Fibroblast of skin of left quadriceps (primary cell): ENCODE measurements at places on chromosomes 4 and X.

GRCh38 chrX:119677654-119677981 lies 15.3 kb downstream of the SEPTIN6 start:
- DNase-seq = no peak

DNA sequence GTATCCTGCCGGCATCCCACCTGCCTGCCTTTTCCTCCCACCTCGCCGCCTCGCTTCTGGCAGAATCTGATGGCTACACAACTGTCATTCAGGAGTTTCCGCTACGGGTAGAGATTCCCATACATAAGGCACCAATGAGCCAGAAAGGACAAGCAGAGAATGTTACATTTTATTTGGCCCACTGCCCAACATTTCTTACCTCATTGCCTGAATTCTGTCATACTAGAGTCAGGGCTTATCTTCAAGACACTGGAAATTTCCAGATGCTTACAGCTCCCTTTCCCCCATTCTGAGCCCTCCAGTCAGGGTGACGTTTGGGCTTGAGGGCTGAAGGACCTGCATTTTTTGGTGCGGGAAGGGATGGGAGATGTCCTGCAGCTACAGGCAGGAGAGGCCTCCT lies 113.0 kb downstream of the NHS start:
- DNase-seq = no peak

- DNase-seq = no peak
Measured at GRCh38 chr4:125666635-125667034, 351.9 kb downstream of the FAT4 start.

DNA sequence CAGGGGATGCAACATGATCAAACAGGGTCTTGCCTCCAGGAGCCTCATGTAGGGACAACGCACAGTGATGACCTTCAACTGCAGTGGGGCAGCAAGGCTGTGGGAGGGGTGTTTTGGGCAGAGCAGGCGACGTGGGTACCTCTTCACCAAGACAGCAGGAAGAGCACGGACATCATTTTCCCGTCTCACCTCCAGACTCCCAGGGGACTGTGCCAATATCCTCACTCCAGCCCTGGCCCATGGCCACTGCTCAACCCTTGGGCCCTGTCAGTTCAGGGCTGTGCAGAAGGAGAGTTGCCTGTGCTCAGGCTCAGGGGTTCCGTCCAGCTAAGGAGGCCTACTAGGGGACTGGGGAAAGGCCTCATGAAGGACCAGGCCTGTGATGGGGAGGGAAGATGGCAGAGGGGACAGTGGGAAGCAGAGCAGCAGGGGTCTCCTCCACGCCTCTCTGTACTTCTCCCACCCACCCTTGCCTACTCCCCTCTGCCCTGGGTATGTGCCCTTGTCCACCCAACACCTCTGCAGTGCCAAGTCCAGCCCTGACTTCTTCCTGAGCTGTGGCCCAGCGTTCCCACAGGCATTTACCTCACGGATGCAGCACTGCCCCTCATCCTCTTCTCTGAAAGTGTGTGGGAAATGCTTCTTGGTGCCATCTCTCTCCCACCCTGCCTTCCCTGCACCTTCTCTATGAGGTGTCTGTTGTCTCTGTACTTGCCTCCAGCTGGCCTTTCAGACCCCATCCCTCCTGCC lies 1.4 kb downstream of the IL9R start:
- no peak for DNase-seq

DNA sequence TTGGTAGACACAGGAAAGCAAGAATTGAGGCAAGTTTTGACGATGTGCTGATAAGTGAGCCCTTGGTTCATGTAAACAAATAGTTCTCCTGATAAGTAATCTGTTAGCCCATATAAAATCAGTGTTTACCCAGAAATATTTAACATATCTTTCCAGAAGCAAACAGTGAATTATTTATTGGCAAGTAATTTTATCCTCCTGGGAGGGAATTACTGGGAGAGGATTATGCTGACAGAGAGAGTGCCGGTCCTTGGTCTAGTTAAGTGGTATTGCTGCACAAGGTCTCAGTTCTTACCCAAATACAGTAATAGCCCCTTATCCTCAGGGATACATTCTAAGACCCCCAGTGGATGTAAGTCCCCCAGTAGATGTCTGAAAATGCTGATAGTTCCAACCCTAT lies 315.4 kb downstream of the CCSER1 start:
- DNase-seq = no peak

- no peak for DNase-seq
Measured at GRCh38 chrX:73851014-73852009, 288.3 kb downstream of the CHIC1 start.

DNA sequence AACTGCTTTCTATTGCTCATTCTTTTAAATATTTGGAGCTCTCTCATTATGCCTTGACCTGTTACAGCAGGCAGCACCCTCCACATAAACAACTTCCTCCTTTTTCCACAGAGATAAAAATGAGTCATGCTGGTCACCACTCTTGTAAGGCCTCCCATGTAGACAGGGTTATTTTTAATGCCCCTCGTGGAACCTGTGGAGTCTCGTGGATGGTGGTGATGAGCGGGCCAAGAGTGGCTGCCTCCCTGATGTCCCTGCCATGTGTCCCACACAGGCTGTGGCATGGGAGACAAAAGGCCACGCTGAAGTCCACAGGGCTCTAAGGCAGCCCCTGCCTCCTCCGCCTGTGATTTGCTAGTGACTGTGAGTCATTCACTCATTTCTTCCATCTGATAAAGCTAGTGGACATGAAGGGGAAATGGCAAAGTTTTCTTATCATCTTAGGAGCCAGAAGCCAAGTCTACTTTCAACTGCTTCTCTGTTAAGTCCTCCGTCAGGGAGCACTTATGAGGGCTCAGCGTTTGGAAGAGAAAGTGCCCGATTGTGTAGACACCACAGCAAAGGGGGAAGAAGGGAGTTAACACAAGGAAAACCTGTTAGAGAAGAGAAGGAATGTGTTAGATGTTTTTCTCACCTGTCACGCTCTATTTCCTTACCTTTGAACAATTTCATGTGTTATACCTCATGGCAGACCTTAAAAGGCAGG lies 121.6 kb upstream of the FAT1 start:
- peak; percentile 54 for DNase-seq

DNA sequence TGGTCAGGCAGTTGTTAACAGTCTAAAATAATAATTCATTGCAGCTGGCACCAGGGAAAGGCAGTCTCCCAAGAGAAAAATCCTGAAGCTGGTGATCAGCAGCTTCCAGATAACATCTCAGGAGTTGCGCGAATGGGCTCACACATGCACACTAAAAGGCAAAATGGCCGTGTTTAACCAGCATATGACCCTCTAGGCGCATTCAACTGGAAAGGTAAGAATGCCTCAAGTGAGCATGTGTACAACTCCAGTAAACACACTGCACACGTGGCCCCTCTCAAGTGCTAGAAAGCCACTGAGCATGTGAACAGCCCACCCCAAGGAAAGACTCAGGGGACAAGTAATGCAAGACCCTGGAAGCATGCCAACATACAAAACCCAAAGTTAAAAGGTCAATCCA lies 33.1 kb downstream of the STPG2 start:
- DNase-seq = no peak

DNA sequence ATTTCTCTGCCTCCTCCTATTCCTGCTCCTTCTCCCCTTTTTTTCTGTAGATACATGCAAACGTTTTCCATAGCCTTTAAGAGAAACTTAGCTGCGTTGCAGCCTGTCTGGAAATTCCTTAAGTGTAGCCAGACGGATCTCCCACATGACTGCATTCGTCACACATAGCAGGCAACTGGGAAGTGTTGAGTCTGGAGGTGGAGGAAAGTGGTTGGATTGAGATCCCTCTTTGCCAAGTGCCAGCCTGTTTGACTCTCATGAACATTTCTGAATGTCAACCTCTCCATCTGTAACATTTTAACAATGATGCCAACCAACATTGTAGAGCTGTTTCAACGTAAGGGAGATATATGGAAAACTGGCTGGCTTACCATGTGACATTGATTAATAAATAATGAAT lies 45.1 kb upstream of the FAM9A start:
- DNase-seq = no peak

DNA sequence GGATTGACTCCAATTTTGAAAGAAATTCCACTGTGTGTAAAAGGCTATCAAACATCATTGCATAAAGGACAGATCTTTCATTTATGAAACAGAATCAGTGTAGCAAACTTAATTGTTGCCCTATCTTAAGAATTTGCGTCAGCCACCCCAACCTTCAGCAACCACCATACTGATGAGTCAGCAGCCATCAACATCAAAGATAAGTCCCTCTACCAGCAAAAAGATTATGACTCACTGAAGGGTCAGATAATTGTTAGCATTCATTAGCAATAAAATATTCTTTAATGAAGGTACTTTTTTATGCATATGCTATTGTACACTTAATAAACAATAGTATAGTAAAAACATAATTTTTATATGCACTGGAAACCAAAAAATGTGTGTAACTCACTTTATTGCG lies 15.8 kb upstream of the GRSF1 start:
- DNase-seq = no peak

DNA sequence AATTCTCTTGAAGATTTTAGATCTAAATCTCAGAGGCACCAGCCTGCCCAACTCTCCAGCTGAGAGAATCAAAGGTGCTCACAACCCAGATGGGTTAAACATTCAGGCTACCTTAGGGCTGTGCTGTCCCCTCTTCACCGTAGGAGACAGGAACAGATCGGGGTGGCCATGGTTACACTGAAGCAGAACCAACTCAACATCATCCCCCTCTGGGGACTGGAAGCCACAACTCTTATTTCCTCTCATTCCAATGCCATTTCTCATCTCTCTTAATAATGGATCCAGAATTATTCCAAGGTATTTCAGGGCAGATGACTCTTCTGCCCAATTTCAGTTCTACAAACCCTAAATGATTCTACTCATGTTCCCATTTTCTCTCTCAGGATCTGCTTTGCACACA lies 109.7 kb downstream of the NKX6-1 start:
- no peak for DNase-seq

- no peak for DNase-seq
Measured at GRCh38 chrX:103613362-103613890, 5.7 kb downstream of the TCEAL3 start.

DNA sequence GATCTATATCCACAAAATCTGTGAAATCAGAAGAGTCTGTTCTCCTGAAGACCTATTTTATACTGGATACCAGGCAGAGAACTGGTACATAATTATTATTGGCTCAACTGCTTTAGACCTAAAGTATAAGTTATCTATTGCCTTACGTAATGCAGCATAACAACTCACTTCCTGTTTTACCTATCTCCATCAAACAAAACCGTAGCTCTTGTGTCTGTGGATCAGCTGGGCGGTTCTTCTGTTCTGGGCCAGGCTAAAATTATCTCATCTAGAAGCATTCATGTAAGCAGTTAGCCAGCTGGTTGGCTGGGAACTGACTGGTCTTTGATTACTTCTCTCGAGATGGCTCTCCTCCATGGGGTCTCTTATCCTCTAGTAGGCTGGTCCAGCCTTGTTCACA lies 57.8 kb downstream of the PPP1R2C start:
- no peak for DNase-seq

DNA sequence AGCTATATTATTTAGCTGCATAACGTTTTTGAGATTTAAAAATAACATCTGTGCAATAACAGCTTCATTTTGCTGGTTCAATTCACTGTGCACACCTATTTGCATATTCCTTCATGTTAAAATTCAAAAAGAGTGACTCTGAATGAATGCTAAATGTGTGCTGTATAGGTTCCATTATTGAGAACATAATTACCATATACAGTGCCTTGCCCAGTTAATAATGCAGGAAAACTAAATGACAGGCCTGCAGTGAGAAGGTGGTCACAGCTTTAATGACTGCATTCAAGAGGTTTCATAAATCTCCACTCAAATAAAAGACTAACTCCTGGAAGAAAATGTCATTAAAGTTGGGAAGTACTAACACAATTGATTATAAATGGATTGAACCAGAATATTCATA lies 1183.2 kb upstream of the ADGRL3 start:
- DNase-seq = no peak

DNA sequence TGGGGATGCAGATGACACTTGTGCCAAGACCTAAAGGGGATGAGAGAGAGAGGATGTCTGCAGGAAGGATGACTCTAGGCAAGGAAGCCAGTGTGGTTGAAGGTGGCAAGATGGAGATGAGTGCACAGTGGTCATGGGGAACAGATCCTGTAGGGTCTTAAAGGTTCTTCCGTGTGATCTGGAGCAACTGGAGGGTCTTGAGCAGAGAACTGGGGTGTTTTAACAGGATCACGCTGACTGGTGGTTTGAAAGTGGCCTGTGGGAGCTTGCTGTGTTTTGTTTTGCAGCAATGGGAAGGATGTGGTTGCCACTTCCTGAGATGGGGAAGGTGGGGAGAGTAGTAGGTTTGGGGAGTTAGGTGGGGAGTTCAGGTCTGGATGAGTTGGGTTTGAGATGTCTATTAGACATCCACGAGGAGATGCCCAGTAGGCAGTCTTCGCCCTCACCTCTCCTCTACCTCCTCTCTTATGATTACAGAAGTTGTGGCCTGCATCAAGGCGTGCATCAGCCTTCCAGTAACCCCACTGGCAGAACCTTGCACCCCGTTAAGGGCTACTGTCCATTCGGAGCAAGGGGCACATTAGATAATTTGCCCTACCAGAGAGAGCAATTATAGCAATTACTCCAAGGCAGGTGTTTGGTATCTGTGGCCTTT lies 1.4 kb upstream of the STBD1 start:
- DNase-seq = no peak

- peak; percentile 51 for DNase-seq
Measured at GRCh38 chr4:128322986-128323385, 35.4 kb upstream of the PGRMC2 start.

DNA sequence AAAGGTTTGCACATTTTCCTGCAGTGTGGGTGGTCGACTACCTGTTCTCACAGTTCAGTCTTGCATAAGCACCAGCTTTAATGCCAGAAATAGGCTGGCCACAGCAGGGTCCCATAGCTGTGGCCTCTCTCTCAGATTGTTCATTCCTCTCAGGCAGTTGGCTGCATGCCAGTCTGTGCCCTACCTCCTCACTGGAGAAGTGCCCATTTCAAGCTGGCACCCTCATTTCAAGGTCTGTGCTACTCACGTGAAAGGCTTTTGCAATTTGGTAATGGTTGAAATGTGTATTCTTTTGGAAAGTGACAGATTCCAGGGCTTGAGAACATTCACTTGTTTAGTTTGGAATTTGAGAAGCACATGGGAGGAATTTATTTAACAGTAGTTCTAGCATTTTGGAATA lies 28.9 kb upstream of the MTMR1 start:
- no peak for DNase-seq

DNA sequence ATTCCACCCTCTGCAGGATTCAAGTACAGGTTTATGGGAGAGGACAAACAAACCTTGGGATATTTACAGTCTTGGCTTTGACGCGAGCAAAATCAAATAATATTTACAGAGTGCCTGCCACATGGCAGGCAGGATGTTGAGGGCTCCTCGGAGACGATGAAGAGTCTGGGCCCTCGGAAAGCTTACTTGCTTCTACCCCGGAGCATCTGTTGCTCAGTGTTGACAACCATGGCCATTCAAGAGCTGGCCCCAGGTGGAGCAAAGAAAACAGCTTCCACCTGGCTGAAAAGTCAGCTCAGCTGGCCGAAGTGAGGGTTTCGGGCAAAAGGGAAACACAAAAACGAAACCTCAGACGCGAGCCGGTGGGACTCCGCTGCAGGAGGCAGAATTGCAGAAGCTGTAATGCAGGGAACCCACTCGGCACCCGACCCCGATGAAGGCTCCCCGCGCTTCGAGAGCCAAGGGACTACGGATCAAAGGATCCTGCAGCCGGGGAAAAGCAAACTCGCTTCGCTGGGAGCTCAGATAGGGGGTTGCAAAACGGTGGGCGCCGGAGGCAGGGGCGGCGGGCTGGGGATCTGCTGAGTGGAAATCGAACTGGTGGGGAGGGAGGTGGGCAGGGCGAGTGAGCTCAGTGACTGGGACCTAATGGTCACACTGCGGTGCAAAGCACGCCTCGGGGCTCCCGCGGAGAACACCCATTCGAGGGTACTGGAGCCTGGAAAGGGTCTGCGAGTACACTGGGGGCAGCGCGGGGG lies 805 bp downstream of the ATP8A1 start:
- no peak for DNase-seq
